Right kidney (tissue), 9 donors: ENCODE measurements at places on chromosomes 12 and 14.

- no peak for DNase-seq
Measured at GRCh38 chr12:8823565-8824300, 1.3 kb downstream of the A2ML1 start.

- DNase-seq = no peak
Measured at GRCh38 chr12:20477672-20478071, 109.3 kb downstream of the PDE3A start.

DNA sequence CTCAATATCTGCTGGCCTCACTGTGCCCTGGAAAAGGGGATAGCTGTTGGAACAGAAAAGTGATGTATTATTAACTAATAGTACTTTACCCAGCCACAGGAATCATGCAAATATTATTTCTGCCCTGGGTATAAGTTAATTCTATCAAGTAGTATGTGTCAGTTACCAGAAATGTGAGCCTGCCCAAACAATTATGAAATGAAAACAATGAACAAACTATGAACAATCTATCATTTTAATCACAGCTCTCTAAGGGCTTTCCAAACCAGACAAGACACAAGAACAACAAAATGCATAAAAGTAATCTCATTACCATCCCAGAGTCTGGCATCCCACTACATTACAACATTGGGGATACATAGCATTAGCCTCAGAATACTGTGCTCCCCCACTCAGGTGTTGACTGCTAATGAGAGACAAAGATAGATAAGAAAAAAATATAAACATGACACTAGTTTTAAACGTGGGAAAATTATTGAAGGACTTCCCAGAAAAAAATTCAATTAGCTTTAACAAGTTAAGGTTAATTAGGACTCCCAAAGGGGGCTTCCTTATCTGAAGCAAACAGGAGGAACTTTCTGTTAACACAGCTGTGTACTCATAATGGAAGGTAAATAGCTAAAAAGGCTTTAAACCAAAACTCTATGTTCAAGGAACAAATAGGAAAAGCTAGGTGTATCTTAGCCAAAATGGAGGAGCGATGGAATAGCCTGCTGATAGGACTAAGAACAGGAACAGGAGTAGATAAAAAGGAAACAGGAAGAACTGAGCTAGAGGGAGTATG, 3.3 kb downstream of the DCAF5 start:
- DNase-seq = no peak

GRCh38 chr12:79886917-79887519, 47.9 kb downstream of the PPP1R12A start:
- no peak for DNase-seq

DNA sequence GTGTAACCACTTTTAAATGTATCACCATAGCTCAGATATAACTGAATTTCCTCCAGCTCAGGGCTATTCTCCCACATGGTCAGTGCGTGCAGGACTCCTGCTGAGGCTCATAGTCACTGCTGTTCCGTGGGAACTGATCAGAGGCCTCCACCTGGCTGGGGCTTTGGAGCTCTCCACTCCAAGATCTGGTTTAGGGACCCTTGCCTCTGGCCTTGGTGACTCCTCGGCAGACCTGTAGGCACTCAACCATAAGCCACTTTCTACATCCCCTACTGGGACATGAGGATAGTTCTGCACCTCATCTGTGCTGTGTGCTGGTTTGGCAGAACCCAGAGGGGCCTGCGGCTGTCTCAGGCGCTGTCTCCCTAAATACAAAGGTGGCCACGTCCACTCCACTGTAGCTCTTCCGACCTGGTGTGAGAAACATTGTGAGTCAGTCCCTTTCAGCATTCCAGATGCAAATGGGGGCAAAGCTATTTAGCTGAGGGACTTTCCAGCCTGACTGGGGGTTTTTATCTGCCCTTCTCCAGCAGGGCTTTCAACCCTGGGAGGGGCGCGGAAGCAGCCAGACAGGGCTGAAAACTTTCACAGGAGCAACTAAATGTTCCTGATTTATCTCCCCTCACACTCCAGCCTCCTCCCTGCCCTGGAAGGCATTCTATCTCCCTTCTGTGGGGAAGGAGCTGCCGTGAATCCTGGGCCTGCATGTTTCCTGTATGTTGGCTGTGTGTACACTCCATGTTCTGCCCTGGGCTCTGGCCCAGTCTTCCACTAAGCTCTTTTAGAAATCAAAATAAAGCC, 218.3 kb upstream of the DAAM1 start:
- DNase-seq = no peak

DNA sequence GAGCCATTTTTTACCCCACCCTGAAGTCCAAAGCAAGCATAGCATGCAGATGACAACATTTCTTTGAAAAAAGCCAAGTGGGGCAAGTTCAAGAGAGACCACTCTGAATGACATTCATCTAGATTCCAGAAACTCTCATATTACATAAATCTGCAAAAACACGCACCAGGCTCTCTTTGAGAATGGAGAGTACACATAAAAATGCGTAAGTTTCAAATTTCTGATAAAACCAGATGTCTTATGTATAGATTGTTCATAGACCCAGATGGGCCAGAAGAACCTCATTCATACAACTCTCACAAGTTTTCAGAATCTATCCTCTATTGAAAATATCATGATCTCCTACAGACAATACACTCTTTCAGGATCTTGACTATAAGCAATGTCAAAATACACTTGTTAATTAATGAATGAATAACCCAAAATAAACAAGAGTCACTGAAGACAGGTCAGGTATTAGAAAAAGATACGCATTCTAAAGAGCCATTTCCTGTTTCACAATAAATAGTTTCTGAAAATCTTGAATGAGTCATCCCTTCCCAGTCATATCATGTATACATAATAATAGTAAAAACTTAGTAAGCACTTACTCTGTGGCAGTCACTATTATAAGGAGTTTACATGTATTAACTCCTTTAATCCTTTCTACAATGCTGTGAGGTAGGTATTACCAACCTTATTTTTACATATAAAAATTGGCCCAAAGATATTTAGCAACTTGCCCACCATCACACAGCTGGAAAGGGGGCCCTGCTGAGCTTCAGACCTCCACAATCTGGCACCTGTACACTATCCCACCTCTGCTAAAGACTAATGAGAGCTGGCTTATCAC, 72.0 kb downstream of the PPP2R5E start:
- no peak for DNase-seq

GRCh38 chr14:23154964-23155587, 28.4 kb downstream of the SLC7A8 start:
- peak; percentile 41 for DNase-seq

DNA sequence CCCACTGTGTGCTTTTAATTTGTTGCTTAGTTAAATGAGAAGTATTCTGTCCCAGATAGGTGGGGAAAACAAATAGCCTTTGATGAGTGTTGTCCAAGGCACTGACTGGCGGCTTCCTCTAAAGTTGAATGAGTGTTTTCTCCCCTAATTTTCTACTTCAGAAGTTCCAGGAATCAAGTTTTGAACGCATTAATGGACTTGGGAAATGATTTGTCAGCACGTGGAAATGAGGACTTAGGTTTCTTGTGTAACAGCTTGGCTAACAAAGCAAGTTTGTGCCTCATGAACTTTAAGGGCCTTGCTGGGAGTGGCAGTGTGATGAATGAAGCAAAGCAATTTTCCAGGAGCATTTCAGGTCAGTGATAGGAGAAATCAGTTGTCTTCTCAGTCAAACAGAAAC, 56.9 kb downstream of the LIN52 start:
- no peak for DNase-seq

- no peak for DNase-seq
Measured at GRCh38 chr12:71476513-71476912, 36.9 kb downstream of the LGR5 start.

DNA sequence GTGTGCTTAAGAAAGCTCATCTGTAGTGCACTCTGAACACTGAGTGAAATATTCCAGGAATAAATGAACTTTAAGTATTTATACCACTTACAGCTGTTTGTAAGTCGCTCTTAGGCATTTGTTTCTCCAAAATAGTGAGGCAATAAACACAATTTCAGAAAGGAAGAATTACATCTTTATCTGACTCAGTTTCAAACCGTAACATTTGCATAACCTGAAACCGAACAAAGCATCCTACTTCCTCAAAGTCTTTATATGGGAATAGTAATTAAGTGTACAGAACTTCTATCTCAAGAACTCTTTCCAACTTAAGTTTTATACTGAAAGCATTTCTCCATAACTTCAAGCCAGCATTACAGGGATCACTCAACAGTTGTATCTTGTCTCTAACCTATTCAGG, 58.4 kb downstream of the SOX5 start:
- DNase-seq = no peak

GRCh38 chr14:61739133-61739532, 23.1 kb upstream of the SNAPC1 start:
- DNase-seq = no peak

DNA sequence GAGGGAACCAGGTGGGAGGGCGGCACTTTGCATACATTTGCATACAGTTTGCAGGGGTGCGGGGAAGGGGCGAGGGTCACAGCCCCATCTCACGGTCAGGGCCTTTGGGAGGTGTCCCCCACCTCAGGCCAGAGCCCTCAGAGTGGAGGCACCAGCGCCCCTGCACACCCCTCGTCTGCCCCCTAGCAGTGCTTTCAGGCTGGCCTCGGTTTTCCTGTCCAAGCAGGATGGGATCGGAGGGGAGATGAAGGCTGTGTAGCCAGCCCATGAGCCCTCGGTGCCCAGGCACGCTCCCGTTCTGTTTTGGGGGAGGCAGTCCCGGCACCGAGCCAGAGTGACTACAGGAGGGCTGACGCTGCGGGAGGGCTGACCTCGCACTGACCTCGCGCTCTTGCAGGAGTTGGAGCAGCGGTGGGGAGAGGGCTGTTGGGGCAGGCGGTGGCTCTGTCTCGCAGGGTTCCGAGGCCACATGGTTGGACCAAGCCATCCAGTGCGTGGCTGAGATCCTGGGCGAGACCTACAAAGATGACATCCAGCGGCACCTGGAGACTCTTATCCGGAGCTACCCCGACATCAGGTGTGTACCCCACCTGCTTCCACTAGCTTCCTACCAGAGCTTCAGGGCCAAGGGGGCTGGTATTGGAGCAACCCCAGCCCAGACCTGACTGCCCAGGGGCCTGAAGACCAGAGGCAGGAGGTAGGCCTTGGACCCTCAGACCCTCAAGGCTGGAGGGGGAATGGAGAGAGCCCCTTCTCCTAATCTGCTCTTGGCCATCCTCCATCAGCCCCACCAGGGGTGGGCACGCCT, 13.6 kb downstream of the EXOC3L4 start:
- DNase-seq = no peak

DNA sequence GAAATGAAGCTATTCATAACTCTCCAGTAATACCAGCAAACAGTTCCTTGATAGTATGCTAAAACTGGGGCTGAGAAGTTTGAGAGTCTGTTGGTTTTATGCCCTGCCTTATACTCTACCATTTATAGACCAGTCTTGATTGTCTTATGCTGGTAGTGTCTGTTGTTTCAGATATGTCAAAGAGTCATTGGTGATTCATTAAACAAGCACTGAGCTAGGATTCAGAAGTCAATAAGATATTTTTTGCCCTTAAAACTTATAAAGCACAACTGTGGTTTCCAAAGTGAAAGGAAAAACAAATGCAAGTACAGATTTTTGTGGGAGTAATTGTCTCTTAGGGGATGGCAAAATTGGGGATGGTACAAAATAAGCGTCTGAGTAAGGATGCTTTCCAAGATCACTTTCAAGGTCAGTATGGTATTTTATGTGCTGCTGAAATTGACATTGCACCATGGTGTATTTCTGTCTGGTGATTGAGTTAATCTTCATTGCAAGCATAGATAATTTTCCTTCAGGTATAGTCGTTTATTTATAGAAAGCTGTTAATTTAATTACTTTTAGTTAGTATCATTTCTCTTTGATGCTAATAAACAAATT, 289.5 kb upstream of the E2F7 start:
- DNase-seq = no peak

DNA sequence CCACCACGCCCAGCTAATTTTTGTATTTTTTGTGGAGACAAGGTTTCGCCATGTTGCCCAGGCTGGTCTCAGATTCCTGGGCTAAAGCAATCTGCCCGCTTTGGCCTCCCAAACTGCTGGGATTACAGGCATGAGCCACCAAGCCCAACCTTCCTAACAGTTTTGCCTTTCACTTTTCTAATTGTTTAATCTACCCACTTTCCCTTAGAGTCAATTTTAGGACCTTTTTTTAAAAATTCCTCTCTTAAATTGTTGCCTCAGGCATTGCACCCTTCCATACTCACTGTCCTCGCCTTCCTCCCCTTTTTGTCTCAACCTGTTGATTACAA, 11.5 kb downstream of the ZFHX2 start:
- no peak for DNase-seq

GRCh38 chr12:79587368-79587767, 103.4 kb downstream of the PAWR start:
- DNase-seq = no peak

- no peak for DNase-seq
Measured at GRCh38 chr12:115137812-115138521, 454.0 kb upstream of the TBX3 start.

- DNase-seq = no peak
Measured at GRCh38 chr12:50505675-50506530, 1.1 kb downstream of the DIP2B start.

- no peak for DNase-seq
Measured at GRCh38 chr14:100045642-100046344, 19.4 kb upstream of the EVL start.

DNA sequence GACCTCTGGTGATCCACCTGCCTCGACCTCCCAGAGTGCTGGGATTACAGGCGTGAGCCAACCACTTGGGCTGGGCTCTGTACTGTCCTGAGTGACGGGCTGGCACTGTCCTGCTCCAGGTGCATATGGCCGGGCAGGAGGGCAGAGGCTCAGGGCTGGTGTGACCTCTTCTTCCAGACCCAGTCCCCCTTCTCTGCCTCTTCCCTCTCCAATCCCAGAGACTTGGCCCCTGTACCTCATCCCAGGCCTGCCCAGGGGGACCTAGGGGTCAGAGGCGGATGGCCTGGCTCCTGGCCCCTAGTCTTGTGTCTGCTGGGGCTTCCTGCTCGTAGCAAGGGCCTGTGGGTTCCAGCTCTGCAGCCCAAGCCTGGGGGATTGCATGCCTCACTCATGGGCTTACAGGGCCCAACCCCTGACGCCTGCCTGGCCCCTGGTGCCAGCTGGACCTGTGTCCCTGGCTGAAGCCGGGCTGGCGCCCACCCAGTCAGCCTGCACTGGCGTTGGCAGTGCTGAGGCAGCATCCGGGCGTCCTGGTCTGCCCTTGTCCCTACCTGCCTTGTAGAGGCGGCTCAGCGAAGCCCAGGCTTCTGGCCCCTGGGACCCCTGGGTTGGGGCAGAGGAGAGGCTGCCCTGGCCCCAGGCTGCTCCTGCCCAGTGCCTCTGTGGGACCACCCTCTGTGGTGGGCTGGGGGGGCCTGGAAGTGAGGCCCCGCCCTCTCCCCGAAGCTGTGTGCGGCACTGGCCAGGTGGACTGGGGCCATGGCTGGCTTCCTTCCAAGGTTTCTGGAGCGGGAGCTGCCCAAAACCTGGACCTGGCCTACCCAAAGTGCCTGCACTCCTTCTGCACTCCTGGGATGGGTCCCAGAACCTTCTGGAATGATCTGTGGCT, 4.3 kb downstream of the TEDC1 start:
- DNase-seq = no peak

DNA sequence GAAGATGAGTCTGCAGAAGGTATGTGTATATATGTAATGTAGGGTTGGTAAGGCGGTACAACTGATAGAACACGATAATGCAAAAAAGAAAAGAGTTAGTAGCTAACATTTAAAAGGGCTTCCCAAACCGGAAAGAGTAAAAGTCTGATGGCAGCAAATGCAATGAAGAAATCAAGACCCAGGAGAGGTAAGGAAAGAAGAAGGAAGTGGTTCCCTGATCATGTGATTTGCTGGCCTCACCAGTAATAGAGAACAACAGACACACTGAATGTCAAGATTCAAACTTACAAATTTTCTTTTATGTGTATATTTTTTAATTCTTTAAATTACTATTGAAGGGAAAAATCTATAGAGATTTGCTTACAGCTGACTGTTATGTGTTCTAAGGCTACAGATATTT, 18.4 kb downstream of the ZFC3H1 start:
- DNase-seq = no peak
